ENCODE measurements at places on chromosomes 2 and 18. TPM values are rescaled to one million over a fixed set of nuclear protein-coding genes. Genes with fewer than 3 reads are reported as not detected.

DNA sequence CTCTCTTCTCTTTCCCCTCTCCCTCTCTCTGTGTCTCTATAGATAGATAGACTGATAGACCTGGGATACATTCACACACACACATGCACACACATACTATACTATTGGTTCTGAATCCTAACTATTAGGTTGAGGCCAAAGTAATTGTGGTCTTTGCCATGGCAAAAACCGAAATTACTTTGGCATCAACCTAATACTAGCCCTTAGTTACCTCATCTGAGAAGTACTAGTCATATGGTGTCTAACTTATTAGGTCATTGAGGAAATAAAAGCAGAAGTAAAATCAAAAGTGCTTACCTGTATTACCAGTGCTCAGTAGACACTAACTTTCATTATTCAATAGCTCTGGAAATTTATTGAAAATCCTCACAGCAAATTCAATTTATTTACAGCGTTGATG is 451.5 kb downstream of the EPHA4 start:
- no peak for DNase-seq
- no peak overlapping the region for H3K27ac ChIP-seq
- no peak overlapping the region for H3K4me3 ChIP-seq
- no peaks in the 10 kb centered on the region for H3K27me3 ChIP-seq
- H3K36me3 ChIP-seq, result no peaks in the 10 kb centered on the region

DNA sequence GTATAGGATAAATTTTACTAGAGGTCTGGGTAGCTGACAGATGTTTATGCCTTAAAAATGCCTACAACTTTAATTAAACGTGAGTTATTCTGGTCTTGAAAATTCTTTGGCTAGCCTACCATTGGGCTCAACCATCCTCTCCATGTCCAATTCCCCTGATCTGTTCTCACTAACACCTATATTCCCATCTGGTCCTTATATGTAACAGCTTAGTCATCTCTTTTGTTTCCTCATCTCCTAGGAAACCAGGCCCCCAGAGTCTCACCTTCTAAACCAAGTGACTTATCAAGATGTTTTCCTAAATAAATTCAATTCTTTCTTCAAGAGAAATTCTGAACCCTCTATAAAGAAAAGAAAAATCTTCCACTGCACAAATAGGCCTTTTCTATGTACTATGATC is 148.5 kb downstream of the TTC32 start:
- no peaks in the 10 kb centered on the region for H3K4me1 ChIP-seq
- DNase-seq, result no peak
- no peaks in the 10 kb centered on the region for H3K36me3 ChIP-seq
- H3K4me3 ChIP-seq, result no peak overlapping the region
- no peak overlapping the region for H3K27ac ChIP-seq

DNA sequence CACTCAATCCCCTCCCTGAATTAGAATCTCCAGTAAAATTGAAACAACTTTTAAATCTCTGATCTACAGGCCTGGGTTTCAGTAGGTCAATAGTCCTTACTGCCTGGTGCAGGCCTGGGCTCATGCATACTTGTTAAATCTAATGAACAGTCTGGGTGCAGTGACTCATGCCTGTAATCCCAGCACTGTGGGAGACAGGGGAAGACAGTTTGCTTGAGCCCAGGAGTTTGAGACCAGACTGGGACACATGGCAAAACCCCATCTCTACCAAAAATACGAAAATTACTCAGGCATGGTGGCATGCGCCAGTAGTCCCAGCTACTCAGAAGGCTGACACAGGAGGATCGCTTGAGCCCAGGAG is 94.7 kb upstream of the SP3 start:
- H3K27ac ChIP-seq, result no peak overlapping the region
- no peaks in the 10 kb centered on the region for H3K4me1 ChIP-seq
- H3K36me3 ChIP-seq, result no peaks in the 10 kb centered on the region
- no peak overlapping the region for H3K4me3 ChIP-seq

GRCh38 chr2:73827018-73827417 is 1.7 kb upstream of the STAMBP start:
- H3K27me3 ChIP-seq, result no peaks in the 10 kb centered on the region
- peaks cover 14% of the 10 kb centered on the region for H3K4me1 ChIP-seq
- H3K4me3 ChIP-seq, result no peak overlapping the region
- H3K27ac ChIP-seq, result no peak overlapping the region
- peaks cover 7% of the 10 kb centered on the region for H3K36me3 ChIP-seq
- DNase-seq, result no peak

USP34 gene
- total RNA-seq, result 91.4 TPM

DNA sequence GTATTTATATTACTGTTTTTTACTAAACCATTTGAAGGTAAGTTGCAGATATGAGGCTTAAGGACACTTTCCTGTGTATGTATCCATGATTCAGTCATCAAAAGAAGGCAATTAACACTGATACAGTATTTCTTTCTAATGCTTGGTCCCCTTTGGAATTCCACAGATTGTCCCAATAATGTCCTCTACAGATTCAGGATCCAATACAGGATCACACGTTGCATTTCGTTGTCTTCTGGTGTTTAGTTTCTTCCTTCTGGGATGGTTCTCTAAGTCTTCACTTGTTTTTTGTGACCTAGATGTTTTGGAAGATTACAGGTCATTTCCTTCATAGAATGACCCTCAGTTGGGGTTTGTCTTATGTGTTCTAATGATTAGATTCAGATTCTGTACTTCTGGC is 40.0 kb downstream of the NPAS2 start:
- H3K4me3 ChIP-seq, result no peak overlapping the region
- no peaks in the 10 kb centered on the region for H3K27me3 ChIP-seq
- peaks cover 19% of the 10 kb centered on the region for H3K4me1 ChIP-seq
- DNase-seq, result no peak
- no peak overlapping the region for H3K27ac ChIP-seq

DNA sequence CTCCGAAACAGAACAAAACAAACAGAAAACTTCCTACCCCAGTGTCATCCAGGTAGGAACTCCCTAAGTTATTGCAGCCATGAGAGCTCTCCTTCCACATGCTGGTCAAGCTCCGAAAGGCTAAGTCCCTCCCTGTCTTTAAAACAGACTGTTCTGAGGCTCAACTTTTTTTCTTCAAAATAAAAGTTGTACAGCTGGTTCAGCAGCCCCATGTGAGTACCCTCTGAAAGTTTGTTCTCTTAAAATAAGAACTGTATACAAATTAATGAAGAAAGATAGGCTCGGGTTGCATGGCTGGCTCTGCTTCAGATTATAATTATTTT is at the start of gene PDE1A:
PDE1A (minus strand) TSS at position 119 of the 323 bp plus-strand sequence.
- H3K27me3 ChIP-seq, result no peaks in the 10 kb centered on the region
- H3K36me3 ChIP-seq, result no peaks in the 10 kb centered on the region
- H3K4me1 ChIP-seq, result no peaks in the 10 kb centered on the region
- DNase-seq, result no peak
- H3K4me3 ChIP-seq, result no peak within 1 kb of the TSS
- no peak within 1 kb of the TSS for H3K27ac ChIP-seq

- no peaks in the 10 kb centered on the region for H3K4me1 ChIP-seq
- H3K27ac ChIP-seq, result no peak overlapping the region
- H3K36me3 ChIP-seq, result no peaks in the 10 kb centered on the region
- no peak overlapping the region for H3K4me3 ChIP-seq
Measured at GRCh38 chr2:156563994-156564753, 128.0 kb downstream of the GPD2 start.

- H3K27me3 ChIP-seq, result no peaks in the 10 kb centered on the region
- H3K36me3 ChIP-seq, result peaks cover 6% of the 10 kb centered on the region
- DNase-seq, result no peak
- H3K27ac ChIP-seq, result no peak overlapping the region
Measured at GRCh38 chr2:121501031-121501430, 29.6 kb upstream of the RNU4ATAC start.

POU3F3 gene
- total RNA-seq, result 0.36 TPM

DNA sequence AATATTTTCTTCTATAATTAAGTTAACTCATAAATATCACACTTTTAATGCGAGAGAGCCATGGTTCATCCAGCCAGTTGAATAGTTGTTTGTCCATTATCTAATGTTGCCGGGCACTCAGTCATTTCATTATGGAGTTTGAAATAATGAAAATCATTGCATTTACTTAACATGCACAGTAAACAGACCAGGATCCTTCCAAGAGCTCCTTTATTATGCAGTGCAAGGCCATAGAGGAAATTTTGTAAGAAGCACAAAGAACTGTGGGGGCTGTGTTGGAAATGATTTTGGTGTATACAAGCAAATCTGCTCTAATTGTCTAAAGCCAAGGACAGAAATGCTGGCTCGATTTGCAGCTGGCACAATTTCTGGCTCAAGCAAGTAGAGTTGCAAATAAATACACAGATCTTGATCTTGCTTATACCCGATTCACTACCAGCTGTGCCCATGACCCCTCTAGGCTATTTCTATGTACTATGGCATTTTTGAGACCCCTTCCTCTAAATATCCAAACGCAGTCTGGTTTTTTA is 400.3 kb upstream of the HNRNPA3 start:
- no peaks in the 10 kb centered on the region for H3K4me1 ChIP-seq
- DNase-seq, result no peak
- H3K27ac ChIP-seq, result no peak overlapping the region
- H3K36me3 ChIP-seq, result no peaks in the 10 kb centered on the region

DNA sequence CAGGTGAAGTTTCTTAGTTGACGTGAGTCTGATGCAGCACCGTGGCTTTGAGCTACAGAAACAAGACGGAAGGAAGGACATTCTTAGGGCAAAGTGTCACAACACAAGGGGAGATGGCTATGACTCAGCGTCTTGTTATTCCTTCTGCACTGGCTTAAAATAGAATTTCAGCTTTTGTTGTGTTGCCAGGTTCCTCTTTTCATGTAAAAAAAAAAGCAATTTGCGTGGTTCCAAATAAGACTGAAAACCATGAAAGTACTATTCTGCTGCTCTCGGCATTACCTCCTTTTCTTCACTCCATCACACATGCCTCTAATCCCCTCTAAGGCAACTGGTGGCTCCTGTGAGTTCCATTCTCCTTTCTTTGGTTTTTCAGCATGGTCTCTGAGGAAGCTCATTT is 150.1 kb downstream of the ANTXR1 start:
- H3K27me3 ChIP-seq, result no peaks in the 10 kb centered on the region
- peak; percentile 13 for DNase-seq
- peaks cover 7% of the 10 kb centered on the region for H3K36me3 ChIP-seq
- H3K4me3 ChIP-seq, result no peak overlapping the region
- H3K4me1 ChIP-seq, result peaks cover 2% of the 10 kb centered on the region
- no peak overlapping the region for H3K27ac ChIP-seq

GRCh38 chr2:136067459-136067858 is 50.5 kb downstream of the CXCR4 start:
- H3K4me3 ChIP-seq, result no peak overlapping the region
- H3K27ac ChIP-seq, result no peak overlapping the region
- H3K4me1 ChIP-seq, result no peaks in the 10 kb centered on the region

DNA sequence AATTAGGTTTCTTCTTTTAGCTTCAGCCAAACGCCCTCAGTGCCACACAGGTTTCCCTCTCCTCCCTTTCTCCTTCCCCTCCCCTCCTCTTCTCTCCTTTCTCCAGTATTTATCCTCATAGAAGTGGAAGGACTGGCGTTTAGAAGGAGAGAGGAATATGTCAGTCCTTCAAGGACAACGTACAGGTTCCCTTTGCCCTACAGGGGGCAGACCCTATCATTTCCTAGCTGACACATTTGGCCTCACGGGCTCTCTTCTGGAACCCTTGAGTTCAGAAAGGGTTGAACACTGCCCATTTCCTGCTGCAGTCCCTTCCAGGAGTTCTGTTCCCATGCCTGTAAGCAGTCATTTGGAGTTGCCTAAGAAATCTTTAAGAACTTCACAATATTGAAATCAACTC is 46.1 kb downstream of the CDCA7 start:
- H3K4me3 ChIP-seq, result no peak overlapping the region
- H3K27me3 ChIP-seq, result no peaks in the 10 kb centered on the region
- no peaks in the 10 kb centered on the region for H3K36me3 ChIP-seq
- H3K27ac ChIP-seq, result peak overlapping the region; percentile 3
- no peak for DNase-seq

IL36RN gene
- total RNA-seq, result not detected

KLHL41 gene
- 0.72 TPM for total RNA-seq

- H3K36me3 ChIP-seq, result no peaks in the 10 kb centered on the region
- no peaks in the 10 kb centered on the region for H3K4me1 ChIP-seq
- no peak for DNase-seq
- H3K4me3 ChIP-seq, result no peak overlapping the region
- H3K27ac ChIP-seq, result no peak overlapping the region
Measured at GRCh38 chr2:13102397-13103063, 385.8 kb downstream of the TRIB2 start.

DNA sequence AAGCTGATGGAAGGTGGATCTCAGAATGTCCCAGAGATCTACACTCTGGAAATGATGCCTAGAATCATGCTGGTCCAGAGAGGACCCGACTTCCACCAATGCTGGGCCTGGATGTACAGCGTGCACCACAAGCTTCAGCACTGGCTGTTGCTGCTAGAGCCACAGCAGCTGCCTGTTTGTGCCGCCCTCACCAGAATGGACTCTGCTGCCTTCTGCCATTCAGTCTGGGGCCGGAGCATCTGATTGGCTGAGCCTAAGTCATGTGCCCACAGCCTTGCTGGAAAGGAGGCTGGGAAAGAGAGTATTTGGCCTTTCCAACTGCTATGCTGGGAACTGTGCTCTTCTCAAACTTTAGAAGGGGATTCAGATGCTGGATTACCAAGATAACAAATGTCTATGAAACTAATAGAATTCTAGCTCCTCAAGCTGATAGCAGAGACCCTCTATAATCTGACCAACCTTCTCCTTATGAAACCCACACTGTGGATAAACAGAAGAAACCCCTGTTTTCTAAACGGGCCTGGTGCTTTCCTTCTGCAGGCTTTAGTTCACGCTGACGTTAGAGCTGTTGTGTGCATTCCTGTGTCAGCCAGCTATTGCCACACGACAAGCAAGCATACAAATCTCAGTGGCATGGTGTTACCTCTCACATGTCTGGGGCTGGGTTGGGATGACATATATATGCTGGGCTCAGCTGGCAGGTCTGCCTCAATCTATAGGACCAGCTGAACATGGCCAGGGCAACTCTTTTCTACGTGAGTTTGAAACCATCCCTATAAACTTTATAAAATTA is 4.1 kb upstream of the LOXHD1 start:
- H3K27me3 ChIP-seq, result no peaks in the 10 kb centered on the region
- H3K36me3 ChIP-seq, result no peaks in the 10 kb centered on the region
- no peak overlapping the region for H3K27ac ChIP-seq
- H3K4me1 ChIP-seq, result no peaks in the 10 kb centered on the region
- no peak overlapping the region for H3K4me3 ChIP-seq

GRCh38 chr2:193336781-193337180 is 1142.0 kb upstream of the TMEFF2 start:
- H3K27ac ChIP-seq, result no peak overlapping the region
- DNase-seq, result no peak
- no peaks in the 10 kb centered on the region for H3K27me3 ChIP-seq
- H3K4me3 ChIP-seq, result no peak overlapping the region
- no peaks in the 10 kb centered on the region for H3K36me3 ChIP-seq

- no peak overlapping the region for H3K4me3 ChIP-seq
- DNase-seq, result no peak
- H3K27ac ChIP-seq, result no peak overlapping the region
- H3K27me3 ChIP-seq, result no peaks in the 10 kb centered on the region
- H3K36me3 ChIP-seq, result no peaks in the 10 kb centered on the region
Measured at GRCh38 chr2:72989770-72990556, 72.6 kb downstream of the EMX1 start.

GPBAR1 gene
- total RNA-seq, result 0.18 TPM

All from Panc1 (cell line).